ENCODE measurements at places on chromosomes 11 and 22. TPM values are rescaled to one million over a fixed set of nuclear protein-coding genes. Genes with fewer than 3 reads are reported as not detected.

MYEOV gene
- not detected for total RNA-seq

OR6T1 gene
- not detected for total RNA-seq

GRCh38 chr11:7691759-7692350, 14.4 kb downstream of the OVCH2 start:
- H3K4me3 ChIP-seq: no peak overlapping the region
- H3K27ac ChIP-seq: no peak overlapping the region
- no peak for DNase-seq
- no peaks in the 10 kb centered on the region for H3K4me1 ChIP-seq
- H3K36me3 ChIP-seq: no peaks in the 10 kb centered on the region
- H3K27me3 ChIP-seq: peaks cover 40% of the 10 kb centered on the region

TIMP3 gene
- total RNA-seq: not detected

OR51B2 gene
- not detected for total RNA-seq

DNA sequence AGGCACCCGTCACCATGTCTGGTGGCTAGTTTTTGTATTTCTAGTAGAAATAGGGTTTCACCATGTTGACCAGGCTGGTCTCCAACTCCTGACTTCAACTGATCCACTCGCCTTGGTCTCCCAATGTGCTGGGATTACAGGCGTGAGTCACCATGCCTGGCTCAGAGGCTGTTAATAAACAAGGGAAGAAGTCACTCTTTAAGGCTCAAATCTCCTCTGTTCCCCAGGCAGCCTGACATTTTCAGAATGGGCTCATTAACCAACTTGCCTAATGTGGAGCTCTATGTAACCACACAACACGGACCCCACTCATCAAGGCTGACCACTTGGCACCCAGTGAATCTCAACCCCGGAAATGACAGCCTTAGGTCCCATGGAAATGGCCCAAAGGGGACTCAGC, 24.1 kb downstream of the APOL3 start:
- H3K4me3 ChIP-seq: no peak overlapping the region
- H3K4me1 ChIP-seq: peaks cover 10% of the 10 kb centered on the region
- no peak for DNase-seq
- peaks cover 20% of the 10 kb centered on the region for H3K36me3 ChIP-seq
- H3K27ac ChIP-seq: no peak overlapping the region

GRCh38 chr11:134139873-134140331, 71.0 kb downstream of the JAM3 start:
- H3K4me3 ChIP-seq: no peak overlapping the region
- peaks cover 18% of the 10 kb centered on the region for H3K4me1 ChIP-seq
- no peaks in the 10 kb centered on the region for H3K27me3 ChIP-seq
- H3K36me3 ChIP-seq: peaks cover 7% of the 10 kb centered on the region

RNF141 gene
- 10.3 TPM for total RNA-seq

C11orf91 gene
- total RNA-seq: 0.27 TPM

FXYD6 gene
- total RNA-seq: not detected

KREMEN1 gene
- not detected for total RNA-seq

MFNG gene
- total RNA-seq: 219 TPM

GRCh38 chr11:94077552-94078293, 50.9 kb upstream of the PANX1 start:
- H3K27ac ChIP-seq: no peak overlapping the region

NXPE2 gene
- total RNA-seq: not detected

DNA sequence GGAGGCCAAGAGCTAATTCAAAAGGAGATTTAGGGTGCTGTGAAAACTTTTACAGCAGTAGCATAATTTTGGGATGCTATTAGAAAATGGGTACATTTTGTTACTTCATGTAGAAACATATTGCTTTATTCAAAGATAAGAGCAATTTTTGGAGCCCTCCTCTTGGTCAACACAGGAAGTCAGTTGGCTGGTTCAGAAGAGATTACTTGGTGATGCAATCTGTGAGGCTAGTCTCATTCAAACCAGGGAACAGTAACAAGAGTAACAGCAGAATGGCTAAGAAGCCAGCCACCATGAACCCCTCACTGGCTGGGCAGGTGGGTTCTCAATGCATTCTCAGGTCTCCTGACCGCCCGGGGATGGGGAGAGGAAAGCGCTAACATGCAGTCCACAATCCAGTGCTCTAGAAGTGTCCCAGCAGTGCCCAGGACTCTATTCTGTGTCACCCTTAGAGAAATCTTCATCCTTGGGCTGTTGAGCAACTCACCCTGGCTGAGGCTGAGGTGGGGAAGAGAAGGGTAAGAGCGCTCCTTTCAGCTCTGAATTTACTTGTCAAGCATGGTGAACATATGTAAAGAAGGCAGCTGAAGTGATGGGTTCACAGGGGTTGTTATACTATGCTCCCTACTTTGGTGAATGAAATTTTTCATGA, 262.2 kb upstream of the UBASH3B start:
- no peak for DNase-seq
- H3K4me1 ChIP-seq: peaks cover 1% of the 10 kb centered on the region
- H3K27me3 ChIP-seq: no peaks in the 10 kb centered on the region
- no peaks in the 10 kb centered on the region for H3K36me3 ChIP-seq

ADORA2A gene
- 29.0 TPM for total RNA-seq

SIK3 gene
- 37.5 TPM for total RNA-seq

OR8A1 gene
- not detected for total RNA-seq

GRCh38 chr11:64723117-64723906, at the start of gene NRXN2:
NRXN2 (minus strand) TSS chr11:64723197; CDS start chr11:64713699, 9,498 bp downstream.
- peak; percentile 88 for DNase-seq
- H3K4me1 ChIP-seq: peaks cover 15% of the 10 kb centered on the region
- peak within 1 kb of the TSS; percentile 25 for H3K27ac ChIP-seq
- H3K4me3 ChIP-seq: peak within 1 kb of the TSS; percentile 58
- peaks cover 10% of the 10 kb centered on the region for H3K36me3 ChIP-seq

- DNase-seq: peak; percentile 5
Observed at GRCh38 chr11:59173080-59173963, 1.4 kb downstream of the DTX4 start.

DNA sequence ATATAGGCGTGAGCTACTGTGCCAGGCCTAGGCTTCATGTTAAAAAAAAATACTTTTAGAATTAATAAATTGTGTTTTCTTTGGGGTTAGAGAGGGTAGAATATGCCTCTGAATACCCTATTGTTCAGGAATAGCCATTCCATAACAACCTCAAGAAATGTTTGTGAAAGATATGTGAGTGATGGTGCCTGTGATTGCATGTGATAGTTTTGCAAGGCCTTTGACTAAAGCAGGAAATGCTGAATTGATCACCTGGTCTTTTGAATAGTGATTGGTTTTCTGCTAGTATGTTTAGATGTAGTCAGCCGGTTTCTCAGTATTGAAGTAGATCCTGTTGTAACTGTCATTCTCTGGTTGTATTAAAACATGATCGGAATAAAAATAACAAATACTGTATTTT, 73.4 kb downstream of the UVRAG start:
- no peak overlapping the region for H3K27ac ChIP-seq
- H3K4me1 ChIP-seq: peaks cover 8% of the 10 kb centered on the region
- H3K4me3 ChIP-seq: no peak overlapping the region

- peak overlapping the region; percentile 96 for H3K27ac ChIP-seq
- H3K4me1 ChIP-seq: peaks cover 27% of the 10 kb centered on the region
- DNase-seq: peak; percentile 92
- no peaks in the 10 kb centered on the region for H3K27me3 ChIP-seq
- peaks cover 3% of the 10 kb centered on the region for H3K36me3 ChIP-seq
- H3K4me3 ChIP-seq: peak overlapping the region; percentile 80
Observed at GRCh38 chr22:46674367-46674781, 54.2 kb downstream of the GRAMD4 start.

DNA sequence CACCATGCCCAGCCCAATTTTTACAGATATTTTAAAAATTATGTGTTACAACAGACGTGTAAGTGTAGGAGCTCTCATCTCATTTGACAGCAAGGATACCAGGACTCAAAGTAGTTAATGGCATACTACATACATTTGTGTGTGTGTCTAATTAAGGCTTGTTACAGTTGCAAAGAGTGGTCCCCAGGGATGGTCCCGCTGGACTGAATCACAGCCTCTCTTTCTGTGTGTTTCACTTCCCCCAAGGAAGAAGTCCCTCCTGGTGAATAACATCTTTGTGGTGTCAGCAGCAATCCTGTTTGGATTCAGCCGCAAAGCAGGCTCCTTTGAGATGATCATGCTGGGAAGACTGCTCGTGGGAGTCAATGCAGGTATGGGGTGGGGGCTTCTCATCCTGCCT, 17.2 kb downstream of the SLC2A11 start:
- no peak overlapping the region for H3K27ac ChIP-seq
- no peaks in the 10 kb centered on the region for H3K4me1 ChIP-seq
- no peaks in the 10 kb centered on the region for H3K36me3 ChIP-seq
- H3K4me3 ChIP-seq: no peak overlapping the region
- DNase-seq: no peak

DNA sequence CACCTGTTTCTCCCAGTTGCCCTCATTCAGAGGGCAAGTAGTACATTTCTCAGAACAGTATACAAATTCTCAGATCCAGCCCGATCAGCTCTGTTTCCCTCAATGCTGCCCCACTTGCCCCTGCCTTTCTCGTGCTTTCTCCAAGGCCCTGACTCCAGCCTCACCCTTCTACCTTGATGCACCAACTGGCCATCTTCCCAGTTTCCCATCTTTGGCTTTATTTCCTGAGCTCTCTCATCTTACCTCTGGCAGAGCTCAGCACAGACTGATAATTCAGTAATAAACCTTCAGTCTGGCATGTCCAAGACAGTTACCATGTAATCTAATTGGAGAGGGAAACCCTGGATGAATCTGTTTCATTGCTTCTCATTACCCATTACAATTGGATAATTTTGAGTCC, 184.5 kb upstream of the ISX start:
- no peaks in the 10 kb centered on the region for H3K4me1 ChIP-seq
- no peak for DNase-seq
- no peak overlapping the region for H3K27ac ChIP-seq
- no peak overlapping the region for H3K4me3 ChIP-seq
- H3K27me3 ChIP-seq: no peaks in the 10 kb centered on the region
- no peaks in the 10 kb centered on the region for H3K36me3 ChIP-seq

DNA sequence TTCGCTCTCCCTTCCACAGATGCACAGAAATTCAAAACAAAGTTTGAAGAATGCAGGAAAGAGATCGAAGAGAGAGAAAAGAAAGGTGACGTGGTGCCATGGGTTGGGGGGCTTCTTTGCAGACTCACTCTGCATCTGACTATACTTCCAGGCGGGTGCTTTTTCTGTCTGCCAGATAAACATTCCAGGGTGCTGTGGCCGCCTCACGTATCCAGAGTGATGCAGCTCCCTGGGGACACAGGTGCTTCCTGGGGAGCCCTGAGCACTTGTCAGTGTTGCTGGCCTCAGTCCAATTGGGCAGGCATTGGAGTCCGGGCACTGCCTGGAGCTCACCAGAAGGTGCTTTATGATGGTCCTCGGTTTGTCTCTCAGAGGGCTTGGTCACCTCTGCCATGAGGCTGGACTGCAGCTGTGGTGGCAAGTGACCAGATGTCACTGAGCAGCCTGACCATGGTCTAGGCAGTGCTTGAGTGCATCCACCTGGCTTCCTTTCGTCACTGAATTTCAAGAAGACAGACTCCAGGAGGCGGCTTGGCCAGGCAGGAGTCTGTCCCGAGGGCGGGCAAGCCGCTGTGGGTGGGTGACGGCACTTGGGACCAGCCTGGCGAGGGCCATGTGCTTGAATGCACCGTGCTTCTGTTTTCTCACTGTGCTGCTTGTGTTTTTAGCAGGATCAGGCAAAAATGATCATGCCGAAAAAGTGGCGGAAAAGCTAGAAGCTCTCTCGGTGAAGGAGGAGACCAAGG, 5.1 kb upstream of the ZDHHC8 start:
- DNase-seq: no peak
- H3K27ac ChIP-seq: no peak overlapping the region
- H3K4me1 ChIP-seq: peaks cover 18% of the 10 kb centered on the region
- no peak overlapping the region for H3K4me3 ChIP-seq
- peaks cover 18% of the 10 kb centered on the region for H3K36me3 ChIP-seq

GRCh38 chr11:119187123-119187892, 2.0 kb downstream of the NHERF4 start:
- H3K4me1 ChIP-seq: no peaks in the 10 kb centered on the region
- no peak overlapping the region for H3K4me3 ChIP-seq
- H3K36me3 ChIP-seq: peaks cover 5% of the 10 kb centered on the region
- no peaks in the 10 kb centered on the region for H3K27me3 ChIP-seq

SCN4B gene
- not detected for total RNA-seq

DNA sequence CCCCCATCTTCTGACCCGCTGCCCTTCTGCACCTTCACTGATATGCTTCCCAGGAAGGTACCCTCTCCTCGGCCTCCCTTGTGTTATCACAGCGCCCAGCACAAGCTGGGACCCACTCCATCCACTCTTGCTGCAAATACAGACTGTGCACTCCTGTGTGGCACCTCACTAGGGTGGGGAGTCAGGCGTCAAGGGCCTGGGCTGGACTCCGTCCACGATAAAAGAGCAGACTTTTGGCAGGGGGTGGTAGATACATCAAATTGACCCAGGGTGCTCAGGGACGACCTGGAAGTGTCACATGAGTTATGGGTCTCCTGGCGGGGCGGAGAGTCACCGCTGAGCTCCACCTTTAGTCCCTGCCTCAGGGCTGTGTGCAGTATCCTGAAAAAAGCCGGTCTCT, 908 bp downstream of the TRPM5 start:
- peaks cover 36% of the 10 kb centered on the region for H3K4me1 ChIP-seq
- peak overlapping the region; percentile 51 for H3K4me3 ChIP-seq
- peaks cover 17% of the 10 kb centered on the region for H3K27me3 ChIP-seq
- H3K27ac ChIP-seq: no peak overlapping the region

DNA sequence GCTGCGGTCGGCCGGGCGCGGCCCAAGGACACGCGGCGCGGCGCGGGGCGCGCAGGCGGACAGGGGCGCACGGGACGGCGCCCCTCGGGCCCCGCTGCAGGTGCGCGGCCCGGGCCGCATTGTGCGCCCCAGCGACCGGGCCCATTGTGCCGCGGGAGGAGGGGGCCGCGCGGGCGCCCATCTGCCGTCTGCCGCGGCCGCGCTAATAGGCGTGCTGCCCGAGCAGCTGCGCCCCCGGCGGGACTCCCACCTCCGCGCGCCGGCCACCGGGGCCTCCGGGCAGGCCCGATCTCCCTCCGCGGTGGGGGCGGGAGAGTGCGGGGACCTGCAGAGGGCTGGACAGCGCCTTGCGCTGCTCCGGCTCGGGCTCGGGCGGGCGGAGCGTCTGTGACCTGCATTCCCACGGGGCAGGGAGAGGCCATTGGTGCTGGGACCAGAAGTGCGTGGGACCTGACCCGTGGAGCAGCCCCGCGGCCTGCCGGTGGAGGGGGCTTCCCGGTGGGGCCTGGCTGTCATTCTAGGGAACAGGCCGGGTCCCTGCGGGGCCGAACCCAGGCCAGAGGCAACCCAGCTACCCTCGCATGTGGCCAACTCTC, 933 bp downstream of the BRSK2 start:
- H3K4me1 ChIP-seq: no peaks in the 10 kb centered on the region
- no peak for DNase-seq
- no peaks in the 10 kb centered on the region for H3K36me3 ChIP-seq
- no peak overlapping the region for H3K4me3 ChIP-seq

OLFML1 gene
- not detected for total RNA-seq

Measured in activated CD4-positive, alpha-beta T cell treated with anti-CD3 and anti-CD28 coated beads, Interleukin-2, amount 10 ng/mL, durations not matched to agents 7 days and 5 days (primary cell).